T-helper 17 cell (primary cell): ENCODE measurements at places on chromosomes 4 and X.
A peak's percentile ranks its signal among the peaks of the same experiment; 100 is the strongest.

GRCh38 chrX:15804563-15804962 is 14.3 kb downstream of the ZRSR2 start:
- H3K27ac ChIP-seq, result no peak overlapping the region
- no peak for DNase-seq
- H3K4me3 ChIP-seq, result no peak overlapping the region

DNA sequence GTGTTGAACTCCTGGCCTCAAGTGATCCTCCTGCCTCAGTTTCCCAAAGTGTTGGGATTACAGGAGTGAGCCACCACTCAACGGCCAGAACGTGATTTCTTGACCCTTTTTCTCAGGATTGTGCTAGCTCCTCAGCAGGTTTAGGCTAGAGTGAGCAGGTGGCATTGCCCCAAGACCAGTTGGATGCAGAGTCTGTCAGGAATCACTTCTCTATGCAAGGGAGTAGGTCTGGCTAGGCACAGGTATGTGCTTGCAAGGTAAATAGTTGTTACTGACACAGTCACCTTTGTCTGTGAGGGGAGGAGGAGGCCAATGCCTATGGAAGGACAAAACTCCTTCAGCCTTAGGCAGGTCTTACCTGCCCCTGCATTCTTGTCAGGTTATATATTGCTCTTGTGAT is 24.2 kb downstream of the SLC25A5 start:
- H3K27me3 ChIP-seq, result no peaks in the 10 kb centered on the region
- peaks cover 12% of the 10 kb centered on the region for H3K4me1 ChIP-seq
- H3K27ac ChIP-seq, result no peak overlapping the region
- H3K4me3 ChIP-seq, result no peak overlapping the region
- no peaks in the 10 kb centered on the region for H3K36me3 ChIP-seq

GRCh38 chrX:113892891-113893290 is 691.0 kb upstream of the HTR2C start:
- H3K27ac ChIP-seq, result no peak overlapping the region
- no peak for DNase-seq
- no peak overlapping the region for H3K4me3 ChIP-seq
- no peaks in the 10 kb centered on the region for H3K36me3 ChIP-seq

DNA sequence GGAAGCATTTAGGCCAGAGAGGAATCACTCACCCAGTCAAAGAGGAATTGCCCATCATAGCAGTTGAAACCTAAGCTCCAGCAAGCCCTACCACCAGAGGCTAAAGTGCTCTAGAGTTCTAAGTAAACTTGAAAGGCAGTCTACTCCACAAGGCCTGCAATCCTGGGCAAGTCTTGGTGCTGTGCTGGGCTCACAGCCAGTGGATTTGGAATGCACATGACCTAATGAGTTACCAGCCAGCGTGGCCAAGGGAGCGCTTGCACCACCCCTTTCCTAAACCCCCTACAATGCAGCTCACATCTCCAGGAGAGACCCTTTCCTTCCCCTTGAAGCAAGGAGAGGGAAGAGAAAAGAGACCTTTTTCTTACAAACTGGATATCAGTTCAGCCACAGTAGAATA is 445.7 kb downstream of the GASK1B start:
- DNase-seq, result no peak
- H3K36me3 ChIP-seq, result no peaks in the 10 kb centered on the region
- H3K27me3 ChIP-seq, result no peaks in the 10 kb centered on the region
- H3K4me3 ChIP-seq, result no peak overlapping the region

DNA sequence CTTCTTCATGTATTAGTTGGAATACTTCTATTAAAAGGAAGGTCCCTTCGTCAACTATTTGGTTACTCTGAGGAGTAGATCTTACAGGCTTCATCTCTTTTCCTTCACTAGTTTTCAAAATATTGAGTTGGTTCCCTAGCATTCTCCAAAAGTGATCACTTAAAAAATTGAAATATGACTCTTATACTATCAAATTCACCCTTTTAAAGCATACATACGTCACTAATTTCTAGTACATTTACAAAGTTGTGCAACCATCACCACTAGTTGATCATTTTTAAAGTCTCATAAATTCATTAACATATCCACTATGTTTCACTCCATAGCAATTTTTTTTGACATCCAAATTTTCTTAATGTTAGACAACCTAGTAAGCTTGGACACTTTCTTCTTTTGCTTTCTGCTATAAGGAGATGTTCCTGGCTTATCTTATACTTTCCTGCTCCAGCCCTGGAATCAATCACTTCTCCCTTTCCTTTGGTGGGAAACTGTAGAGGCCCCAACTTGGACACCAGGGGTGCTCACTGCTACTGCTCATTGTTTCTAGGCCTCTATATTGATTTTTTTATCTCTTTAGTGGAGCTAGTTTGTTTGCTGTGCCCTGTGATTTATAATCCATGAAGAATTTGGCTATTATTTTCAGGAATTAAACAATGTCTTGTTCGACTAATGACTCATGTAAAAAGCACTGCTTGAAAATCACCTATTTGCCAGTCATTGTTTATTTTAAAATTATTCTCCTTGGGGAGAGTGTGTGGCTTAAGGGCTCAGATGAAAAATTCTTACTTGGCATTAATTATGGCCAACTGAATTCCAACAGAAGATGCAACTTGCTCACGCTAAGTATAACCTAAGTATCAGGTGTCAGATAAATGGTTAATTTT is 4.0 kb upstream of the ZFX start:
- no peaks in the 10 kb centered on the region for H3K36me3 ChIP-seq
- no peak for DNase-seq
- peak overlapping the region; percentile 2 for H3K4me3 ChIP-seq
- no peaks in the 10 kb centered on the region for H3K27me3 ChIP-seq

GRCh38 chr4:156961196-156962057 is 10.2 kb downstream of the PDGFC start:
- no peak overlapping the region for H3K27ac ChIP-seq
- H3K36me3 ChIP-seq, result no peaks in the 10 kb centered on the region
- H3K4me1 ChIP-seq, result no peaks in the 10 kb centered on the region
- DNase-seq, result no peak

GRCh38 chr4:139841464-139842195 is 176.0 kb downstream of the MGST2 start:
- DNase-seq, result no peak
- no peak overlapping the region for H3K27ac ChIP-seq
- no peaks in the 10 kb centered on the region for H3K36me3 ChIP-seq

GRCh38 chrX:73214426-73215094 is at the start of gene NAP1L2:
Gene NAP1L2, minus strand, starts transcription at chrX:73214851. Its CDS starts 359 bp downstream, at chrX:73214492.
- peaks cover 5% of the 10 kb centered on the region for H3K27me3 ChIP-seq
- peak within 1 kb of the TSS; percentile 93 for H3K4me3 ChIP-seq
- peaks cover 13% of the 10 kb centered on the region for H3K4me1 ChIP-seq

- no peak for DNase-seq
- H3K27ac ChIP-seq, result no peak overlapping the region
- H3K4me1 ChIP-seq, result no peaks in the 10 kb centered on the region
- H3K4me3 ChIP-seq, result no peak overlapping the region
These were observed 631.6 kb downstream of the SPRY1 start for GRCh38 chr4:124028182-124028581.

DNA sequence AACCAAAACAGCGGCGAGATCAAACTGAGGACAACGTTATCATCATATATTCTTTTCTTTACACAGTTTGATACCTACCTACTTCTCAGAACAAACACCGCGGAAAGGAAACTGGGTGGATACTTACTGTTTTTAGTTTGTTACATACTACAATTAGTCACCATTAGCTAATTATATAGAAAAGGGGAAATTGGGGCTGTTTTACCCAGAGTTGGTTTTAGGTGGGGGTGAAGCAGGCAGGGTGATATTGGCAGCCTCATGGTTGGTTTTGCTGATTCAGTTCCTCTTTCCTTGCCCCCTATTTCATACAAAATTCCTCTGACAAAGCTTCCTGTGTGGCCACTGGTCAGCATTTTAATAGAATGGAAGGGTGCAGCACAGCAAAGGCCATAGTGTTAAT is 77.8 kb downstream of the SORBS2 start:
- H3K27ac ChIP-seq, result no peak overlapping the region
- no peaks in the 10 kb centered on the region for H3K4me1 ChIP-seq
- peaks cover 54% of the 10 kb centered on the region for H3K27me3 ChIP-seq
- DNase-seq, result no peak

DNA sequence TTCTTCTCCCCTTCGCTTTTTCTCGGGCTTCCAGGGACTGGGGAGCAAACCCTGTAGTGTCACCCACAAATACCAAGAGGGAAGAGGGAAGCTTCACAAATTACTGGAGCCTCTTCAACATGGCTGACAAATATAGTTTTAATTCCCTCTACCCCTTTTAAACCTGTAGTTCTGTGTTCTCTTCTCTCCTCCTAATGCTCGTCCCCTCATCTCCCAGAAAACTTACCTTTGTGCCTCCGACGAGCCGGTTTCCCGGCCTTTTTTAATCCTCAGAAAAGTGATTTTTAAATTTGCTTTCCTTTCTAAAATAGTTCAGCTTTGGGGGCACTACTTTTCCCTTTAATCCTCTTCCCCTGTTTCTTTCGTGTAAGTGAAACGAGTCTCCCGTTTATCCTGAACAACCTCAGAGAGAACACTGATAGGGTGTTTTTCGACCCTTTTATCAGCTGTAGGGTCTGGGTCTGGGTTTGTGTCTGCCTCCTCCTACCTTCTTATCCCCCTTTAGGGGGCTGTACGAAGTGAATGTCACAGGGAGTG is 408 bp downstream of the TET2 start:
- peak overlapping the region; percentile 99 for H3K27ac ChIP-seq
- DNase-seq, result no peak
- H3K4me1 ChIP-seq, result peaks cover 39% of the 10 kb centered on the region
- H3K27me3 ChIP-seq, result no peaks in the 10 kb centered on the region

- H3K36me3 ChIP-seq, result peaks cover 10% of the 10 kb centered on the region
- DNase-seq, result no peak
- no peak overlapping the region for H3K4me3 ChIP-seq
These were observed 70.5 kb downstream of the SEC24D start for GRCh38 chr4:118765399-118765798.

GRCh38 chrX:39631276-39632229 is 466.2 kb downstream of the BCOR start:
- H3K4me3 ChIP-seq, result no peak overlapping the region
- H3K27ac ChIP-seq, result no peak overlapping the region
- no peaks in the 10 kb centered on the region for H3K4me1 ChIP-seq
- no peaks in the 10 kb centered on the region for H3K36me3 ChIP-seq
- no peak for DNase-seq

GRCh38 chrX:14409341-14409740 is 120.0 kb upstream of the GLRA2 start:
- no peaks in the 10 kb centered on the region for H3K4me1 ChIP-seq
- H3K36me3 ChIP-seq, result no peaks in the 10 kb centered on the region
- no peak overlapping the region for H3K4me3 ChIP-seq
- no peak for DNase-seq

DNA sequence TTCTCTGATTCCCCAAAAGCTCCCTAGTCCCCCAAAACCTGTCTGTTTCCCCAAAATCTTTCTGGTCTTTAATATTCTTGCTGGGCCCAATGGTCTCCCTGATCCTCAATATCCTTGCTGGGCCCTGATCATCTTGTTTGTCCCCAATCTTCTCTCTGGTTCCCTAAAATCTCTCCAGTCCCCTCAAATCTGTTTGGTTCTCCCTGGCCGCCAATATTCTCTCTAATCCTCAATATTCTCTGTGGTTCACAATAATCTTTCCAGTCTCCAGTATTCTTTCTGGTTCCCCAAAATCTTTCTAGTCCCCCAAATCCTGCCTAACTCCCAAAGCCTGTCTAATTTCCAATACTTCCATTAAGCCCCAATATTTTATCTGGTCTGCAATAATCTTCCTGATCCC is 18.5 kb downstream of the P2RY8 start:
- DNase-seq, result no peak
- H3K27me3 ChIP-seq, result no peaks in the 10 kb centered on the region
- peaks cover 10% of the 10 kb centered on the region for H3K36me3 ChIP-seq
- H3K4me1 ChIP-seq, result peaks cover 48% of the 10 kb centered on the region
- no peak overlapping the region for H3K4me3 ChIP-seq
- peak overlapping the region; percentile 96 for H3K27ac ChIP-seq

GRCh38 chrX:20686256-20686655 is 419.5 kb upstream of the RPS6KA3 start:
- H3K36me3 ChIP-seq, result no peaks in the 10 kb centered on the region
- H3K27ac ChIP-seq, result no peak overlapping the region

- H3K27me3 ChIP-seq, result no peaks in the 10 kb centered on the region
- no peak overlapping the region for H3K4me3 ChIP-seq
- no peaks in the 10 kb centered on the region for H3K36me3 ChIP-seq
- H3K4me1 ChIP-seq, result peaks cover 3% of the 10 kb centered on the region
- no peak for DNase-seq
These were observed 25.6 kb upstream of the MAMLD1 start for GRCh38 chrX:150337536-150337935.

GRCh38 chrX:20028588-20028987 is 37.7 kb upstream of the BCLAF3 start:
- no peak overlapping the region for H3K4me3 ChIP-seq
- H3K27me3 ChIP-seq, result no peaks in the 10 kb centered on the region
- no peak overlapping the region for H3K27ac ChIP-seq
- H3K4me1 ChIP-seq, result peaks cover 3% of the 10 kb centered on the region
- no peak for DNase-seq

- no peak for DNase-seq
- H3K36me3 ChIP-seq, result no peaks in the 10 kb centered on the region
- no peaks in the 10 kb centered on the region for H3K4me1 ChIP-seq
- H3K27me3 ChIP-seq, result peaks cover 8% of the 10 kb centered on the region
- H3K27ac ChIP-seq, result no peak overlapping the region
These were observed 81.2 kb upstream of the GPM6B start for GRCh38 chrX:13898083-13898482.

- no peak overlapping the region for H3K4me3 ChIP-seq
- no peak overlapping the region for H3K27ac ChIP-seq
- peaks cover 34% of the 10 kb centered on the region for H3K4me1 ChIP-seq
- no peaks in the 10 kb centered on the region for H3K36me3 ChIP-seq
These were observed 121.0 kb upstream of the TEX13D start for GRCh38 chrX:124211312-124211942.

GRCh38 chrX:39856472-39857121 is 241.2 kb downstream of the BCOR start:
- no peaks in the 10 kb centered on the region for H3K36me3 ChIP-seq
- no peak for DNase-seq
- H3K4me3 ChIP-seq, result no peak overlapping the region

- DNase-seq, result no peak
- no peaks in the 10 kb centered on the region for H3K36me3 ChIP-seq
- H3K4me1 ChIP-seq, result no peaks in the 10 kb centered on the region
- H3K27ac ChIP-seq, result no peak overlapping the region
- no peak overlapping the region for H3K4me3 ChIP-seq
- H3K27me3 ChIP-seq, result peaks cover 19% of the 10 kb centered on the region
These were observed 183.7 kb downstream of the TENM3 start for GRCh38 chr4:182426901-182427300.

- no peaks in the 10 kb centered on the region for H3K27me3 ChIP-seq
- no peak overlapping the region for H3K27ac ChIP-seq
- DNase-seq, result no peak
- H3K36me3 ChIP-seq, result peaks cover 12% of the 10 kb centered on the region
- H3K4me3 ChIP-seq, result no peak overlapping the region
These were observed 102.3 kb upstream of the MAB21L2 start for GRCh38 chr4:150479657-150480056.

DNA sequence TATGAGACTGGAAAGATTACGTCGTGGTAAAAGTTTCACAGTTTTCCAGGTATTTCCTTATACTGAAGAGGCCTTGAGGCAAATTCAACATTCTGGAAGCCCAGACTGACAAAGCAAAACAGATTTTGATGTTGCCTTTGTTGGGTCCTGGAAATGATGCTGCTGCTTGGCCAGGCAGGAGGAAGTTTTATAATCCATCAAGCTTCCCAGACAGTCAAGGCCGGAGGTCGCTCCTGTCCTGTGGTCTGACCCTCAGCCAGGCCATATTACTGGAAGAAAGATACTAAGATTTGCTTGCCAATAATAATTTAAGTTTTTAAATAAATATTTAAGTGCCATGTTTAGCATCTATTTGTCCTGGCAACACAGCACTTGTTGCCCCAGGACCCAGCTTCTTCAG is 63.4 kb downstream of the TAPT1 start:
- no peak overlapping the region for H3K4me3 ChIP-seq
- H3K36me3 ChIP-seq, result peaks cover 33% of the 10 kb centered on the region
- peaks cover 7% of the 10 kb centered on the region for H3K4me1 ChIP-seq
